Gastrocnemius medialis (tissue), 4 donors: ENCODE measurements at places on chromosomes 11 and 22. TPM values are rescaled to one million over a fixed set of nuclear protein-coding genes. Genes with fewer than 3 reads are reported as not detected.

GRCh38 chr11:63273685-63274084 lies 30.3 kb upstream of the SLC22A25 start:
- no peaks in the 10 kb centered on the region for H3K27me3 ChIP-seq
- DNase-seq: no peak

- H3K36me3 ChIP-seq: no peaks in the 10 kb centered on the region
- H3K27me3 ChIP-seq: no peaks in the 10 kb centered on the region
- H3K4me3 ChIP-seq: no peak overlapping the region
- H3K4me1 ChIP-seq: no peaks in the 10 kb centered on the region
- no peak for DNase-seq
- no peak overlapping the region for H3K27ac ChIP-seq
Measured at GRCh38 chr11:28447226-28447625, 339.0 kb downstream of the METTL15 start.

- peaks cover 84% of the 10 kb centered on the region for H3K4me1 ChIP-seq
- H3K4me3 ChIP-seq: no peak overlapping the region
- peak overlapping the region; percentile 93 for H3K27ac ChIP-seq
- DNase-seq: peak; percentile 65
- H3K27me3 ChIP-seq: no peaks in the 10 kb centered on the region
- no peaks in the 10 kb centered on the region for H3K36me3 ChIP-seq
Measured at GRCh38 chr22:17912945-17913721, 111.2 kb downstream of the MICAL3 start.

- H3K4me3 ChIP-seq: no peak overlapping the region
- no peaks in the 10 kb centered on the region for H3K4me1 ChIP-seq
- H3K27ac ChIP-seq: peak overlapping the region; percentile 14
- DNase-seq: no peak
- no peaks in the 10 kb centered on the region for H3K36me3 ChIP-seq
Measured at GRCh38 chr11:67032830-67033551, 10.1 kb downstream of the SYT12 start.

GRCh38 chr22:46661221-46661851 lies 41.1 kb downstream of the GRAMD4 start:
- peaks cover 23% of the 10 kb centered on the region for H3K36me3 ChIP-seq
- DNase-seq: no peak
- H3K27ac ChIP-seq: peak overlapping the region; percentile 64
- H3K27me3 ChIP-seq: no peaks in the 10 kb centered on the region

DNA sequence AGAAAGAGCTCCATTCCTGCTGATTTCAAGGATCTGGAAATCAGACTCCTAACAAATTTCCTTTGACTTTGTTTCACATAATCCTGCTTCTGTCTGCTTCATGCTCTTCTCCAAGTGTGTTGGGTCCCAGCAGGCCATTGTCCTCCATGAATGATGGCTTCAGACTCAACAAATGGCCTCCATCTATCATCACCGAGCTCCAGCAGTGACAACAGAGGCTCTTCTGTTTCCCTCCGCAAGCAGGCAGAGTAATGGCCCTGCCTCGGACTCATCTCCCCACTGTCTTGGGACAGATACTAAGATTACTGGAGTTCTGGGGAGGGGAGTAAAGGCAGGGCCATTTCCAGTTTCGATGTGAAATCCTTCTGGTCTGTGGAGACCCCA lies 127.3 kb downstream of the TENM4 start:
- H3K36me3 ChIP-seq: no peaks in the 10 kb centered on the region
- H3K27ac ChIP-seq: no peak overlapping the region
- H3K27me3 ChIP-seq: no peaks in the 10 kb centered on the region
- H3K4me3 ChIP-seq: no peak overlapping the region
- DNase-seq: no peak
- H3K4me1 ChIP-seq: no peaks in the 10 kb centered on the region

- H3K4me3 ChIP-seq: no peak within 1 kb of the TSS
- no peak within 1 kb of the TSS for H3K27ac ChIP-seq
- no peaks in the 10 kb centered on the region for H3K36me3 ChIP-seq
- H3K4me1 ChIP-seq: no peaks in the 10 kb centered on the region
Measured at GRCh38 chr11:18455686-18456372, at the start of gene LDHAL6A. Gene LDHAL6A (plus strand): TSS chr11:18455856. CDS start chr11:18456681, 825 bp downstream.

- DNase-seq: no peak
- no peaks in the 10 kb centered on the region for H3K36me3 ChIP-seq
- H3K4me3 ChIP-seq: no peak overlapping the region
- no peaks in the 10 kb centered on the region for H3K27me3 ChIP-seq
Measured at GRCh38 chr11:133269267-133269666, 263.0 kb downstream of the OPCML start.

- H3K27ac ChIP-seq: no peak overlapping the region
- no peak overlapping the region for H3K4me3 ChIP-seq
- H3K27me3 ChIP-seq: no peaks in the 10 kb centered on the region
Measured at GRCh38 chr11:76781046-76781801, 1.9 kb upstream of the TSKU start.

GRCh38 chr22:49691256-49691655 lies 136.4 kb downstream of the BRD1 start:
- no peak for DNase-seq
- no peaks in the 10 kb centered on the region for H3K36me3 ChIP-seq
- H3K4me1 ChIP-seq: no peaks in the 10 kb centered on the region
- H3K27ac ChIP-seq: no peak overlapping the region
- peaks cover 3% of the 10 kb centered on the region for H3K27me3 ChIP-seq

DNA sequence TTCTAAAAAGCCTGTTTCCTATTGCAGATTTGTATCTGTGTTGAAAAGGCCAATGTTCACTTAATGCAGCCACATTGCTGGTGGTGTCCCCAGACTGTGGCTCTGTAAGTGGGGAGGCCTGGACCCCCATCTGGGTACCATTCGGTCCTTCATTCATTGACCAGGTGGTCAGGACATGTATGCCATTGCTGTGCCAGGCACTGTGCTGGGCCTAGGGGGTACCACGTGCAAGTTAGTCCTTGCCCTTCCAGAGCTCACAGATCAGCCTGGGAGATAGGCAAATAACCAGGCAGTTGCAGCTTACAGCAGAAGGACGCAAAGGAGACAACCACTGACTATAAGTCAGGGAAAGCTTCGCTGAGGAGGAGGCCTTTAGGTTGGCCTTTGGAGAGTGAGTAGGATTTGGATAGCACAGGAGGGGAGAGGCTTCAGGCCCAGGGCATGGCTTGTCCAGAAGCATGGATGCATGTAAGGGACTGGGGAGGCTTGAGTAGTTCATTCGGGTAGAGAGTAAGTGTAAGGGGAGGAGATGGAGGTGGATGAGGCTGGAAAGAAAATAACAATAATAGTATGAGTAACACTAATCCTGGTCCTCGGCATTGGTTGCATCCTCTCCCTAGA lies 5.0 kb downstream of the PRDM11 start:
- H3K27ac ChIP-seq: no peak overlapping the region
- H3K4me1 ChIP-seq: peaks cover 17% of the 10 kb centered on the region

DNA sequence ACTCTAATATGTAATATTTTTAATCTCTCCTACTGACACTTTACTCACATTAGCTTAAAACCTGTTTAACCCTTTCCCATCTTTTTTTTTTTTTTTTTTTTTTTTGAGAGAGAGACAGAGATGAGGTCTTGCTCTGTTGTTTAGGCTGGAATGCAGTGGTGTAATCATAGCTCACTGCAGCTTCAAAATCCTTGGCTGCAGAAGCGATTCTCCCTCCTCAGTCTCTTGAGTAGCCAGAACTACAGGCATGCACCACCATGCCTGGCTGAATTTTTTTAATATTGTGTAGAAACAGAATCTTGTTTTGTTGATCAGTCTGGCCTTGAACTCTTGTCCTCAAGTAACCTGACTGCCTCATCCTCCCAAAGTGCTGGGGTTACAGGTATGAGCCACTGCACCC lies 37.3 kb downstream of the PAMR1 start:
- DNase-seq: no peak
- H3K36me3 ChIP-seq: no peaks in the 10 kb centered on the region
- H3K4me1 ChIP-seq: no peaks in the 10 kb centered on the region
- H3K4me3 ChIP-seq: no peak overlapping the region
- no peak overlapping the region for H3K27ac ChIP-seq
- H3K27me3 ChIP-seq: no peaks in the 10 kb centered on the region

DNA sequence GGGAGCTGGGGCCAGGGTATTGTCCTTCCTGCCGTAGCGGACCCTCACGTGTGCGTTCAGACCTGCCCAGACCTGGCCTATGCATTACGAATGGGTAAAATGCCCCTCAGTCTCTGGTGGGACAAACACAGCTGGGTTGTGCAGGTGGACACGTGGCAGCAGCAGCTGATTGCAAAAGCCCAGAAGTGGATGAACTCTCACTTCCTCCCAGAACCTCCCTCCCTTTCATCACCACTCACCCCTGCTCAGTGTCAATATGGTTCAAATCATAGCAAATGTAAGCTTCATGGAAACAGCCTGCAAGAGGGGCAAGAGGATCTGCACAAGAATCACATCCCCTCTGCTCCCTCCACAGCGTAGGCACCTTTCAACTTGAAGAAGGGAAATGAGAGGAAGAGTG lies 352.1 kb downstream of the OPCML start:
- no peaks in the 10 kb centered on the region for H3K27me3 ChIP-seq
- no peak overlapping the region for H3K27ac ChIP-seq
- peaks cover 8% of the 10 kb centered on the region for H3K4me1 ChIP-seq
- no peaks in the 10 kb centered on the region for H3K36me3 ChIP-seq
- H3K4me3 ChIP-seq: no peak overlapping the region

GRCh38 chr11:70779433-70780245 lies 381.3 kb downstream of the CTTN start:
- DNase-seq: no peak
- no peak overlapping the region for H3K4me3 ChIP-seq
- H3K27ac ChIP-seq: no peak overlapping the region
- H3K4me1 ChIP-seq: no peaks in the 10 kb centered on the region

GRCh38 chr11:134988495-134988894 lies 576.5 kb upstream of the B3GAT1 start:
- no peaks in the 10 kb centered on the region for H3K27me3 ChIP-seq
- H3K36me3 ChIP-seq: no peaks in the 10 kb centered on the region
- H3K27ac ChIP-seq: no peak overlapping the region
- no peaks in the 10 kb centered on the region for H3K4me1 ChIP-seq

DNA sequence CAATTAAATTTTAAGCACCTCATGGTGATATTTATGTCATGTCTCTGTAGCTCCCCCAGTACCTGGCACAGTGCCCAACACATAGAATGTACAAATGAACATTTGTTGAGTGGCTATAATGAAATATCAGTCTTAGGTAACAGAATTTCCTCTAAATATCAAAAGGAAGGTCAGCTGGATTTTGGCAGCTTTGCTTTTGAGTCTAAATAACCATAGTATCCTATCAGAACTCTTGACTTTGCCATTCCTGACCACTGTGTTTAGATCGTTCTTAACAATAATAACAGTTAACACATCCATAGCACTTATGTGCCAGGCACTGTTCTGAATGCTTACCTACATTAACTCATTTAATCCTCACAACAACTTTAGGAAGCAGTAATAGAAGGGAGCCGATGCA lies 26.6 kb downstream of the TMEM123 start:
- H3K4me3 ChIP-seq: no peak overlapping the region
- no peak for DNase-seq
- no peaks in the 10 kb centered on the region for H3K27me3 ChIP-seq

DNA sequence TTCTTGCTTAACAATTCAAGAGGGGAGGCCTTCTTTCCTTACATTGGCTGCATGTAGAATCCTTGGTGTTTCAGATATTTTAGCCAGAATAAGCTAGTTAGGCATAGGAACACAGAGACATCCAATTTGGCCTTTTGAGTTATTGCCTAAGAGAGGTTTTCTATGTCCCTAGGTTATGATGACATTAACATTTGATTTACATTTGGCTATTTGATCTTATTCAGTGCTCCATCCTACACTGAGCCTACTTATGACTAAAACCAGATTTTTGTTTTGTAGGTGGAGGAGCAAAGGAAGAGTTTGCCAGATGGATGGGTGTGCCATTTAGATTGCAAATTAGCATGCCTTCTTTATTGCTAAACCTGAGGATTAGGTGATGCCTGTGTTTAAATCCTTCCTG lies 11.1 kb upstream of the SLC37A2 start:
- H3K27ac ChIP-seq: no peak overlapping the region
- H3K36me3 ChIP-seq: no peaks in the 10 kb centered on the region
- DNase-seq: no peak

DNA sequence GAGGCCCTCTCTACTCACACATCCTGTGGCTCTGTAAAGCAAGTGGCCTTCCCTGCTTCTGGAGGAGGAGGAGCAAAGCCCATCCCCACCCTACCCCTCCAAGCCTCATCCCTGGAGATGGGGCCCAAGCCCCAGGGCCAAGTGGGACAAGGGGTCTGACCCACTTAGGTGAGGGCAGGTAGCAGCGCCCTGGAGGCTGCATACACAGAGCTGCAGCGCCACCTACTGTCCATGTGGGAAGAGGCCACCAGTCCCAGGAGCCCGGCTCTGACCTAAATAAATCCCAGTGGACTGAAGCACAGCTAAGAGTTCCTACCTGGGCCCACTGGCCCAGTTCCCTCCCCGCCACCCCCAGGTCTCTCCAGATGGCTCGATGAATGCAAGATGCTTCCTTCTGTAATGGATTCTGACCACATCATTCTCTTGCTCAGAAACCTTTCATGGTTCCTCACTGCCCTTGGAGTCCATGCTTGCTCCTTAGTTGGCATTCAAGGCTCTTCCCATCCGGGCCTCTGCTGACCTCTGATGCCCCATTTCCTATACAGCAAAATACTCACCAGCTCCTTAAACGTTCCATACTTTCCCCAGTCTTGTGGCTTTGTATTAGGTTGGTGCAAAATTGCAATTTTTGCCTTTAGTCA lies 62.1 kb downstream of the THAP12 start:
- H3K4me1 ChIP-seq: no peaks in the 10 kb centered on the region
- H3K27ac ChIP-seq: no peak overlapping the region
- no peak overlapping the region for H3K4me3 ChIP-seq
- no peaks in the 10 kb centered on the region for H3K36me3 ChIP-seq
- peak; percentile 63 for DNase-seq

DNA sequence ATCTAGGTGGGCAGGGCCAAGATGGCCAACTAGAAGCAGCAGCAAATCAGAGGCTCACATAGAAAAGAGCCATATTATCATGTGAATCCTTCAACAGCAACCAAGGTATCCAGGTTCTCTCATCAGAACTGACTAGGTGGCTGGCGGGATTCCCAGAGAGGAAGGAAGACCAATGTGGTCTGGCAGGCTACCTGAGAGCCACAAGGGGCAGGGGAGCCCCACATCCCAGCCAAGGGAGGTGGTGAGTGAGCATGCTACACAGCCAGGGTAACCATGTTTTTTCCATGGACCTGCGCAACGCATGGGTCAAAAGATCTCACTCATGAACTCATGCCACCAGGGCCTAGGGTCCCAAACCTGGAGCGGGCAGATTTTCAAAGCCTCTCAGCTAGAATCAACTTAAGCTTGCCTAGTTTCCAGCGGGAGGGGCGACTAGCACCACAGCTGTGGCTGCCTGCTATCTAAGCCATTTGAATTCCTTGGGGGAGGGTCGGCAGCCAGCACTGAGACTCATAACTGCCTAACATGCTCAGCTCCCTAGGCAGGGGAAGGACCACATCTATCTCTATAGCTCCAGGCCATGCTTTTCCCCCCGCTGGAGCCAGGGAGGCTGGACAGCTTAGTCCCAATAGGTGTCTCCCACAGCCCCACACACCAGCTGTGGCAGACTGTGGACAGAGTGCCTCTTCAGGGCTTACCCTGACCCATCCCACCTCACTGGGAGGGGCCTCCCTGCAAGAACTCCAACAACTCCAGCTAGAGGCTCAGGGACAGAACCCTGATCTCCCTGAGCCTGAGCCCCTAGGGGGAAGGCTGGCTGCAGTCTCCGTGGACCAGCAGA lies 28.7 kb upstream of the CASP12 start:
- no peak overlapping the region for H3K4me3 ChIP-seq
- no peak overlapping the region for H3K27ac ChIP-seq
- DNase-seq: no peak
- H3K36me3 ChIP-seq: no peaks in the 10 kb centered on the region
- H3K27me3 ChIP-seq: no peaks in the 10 kb centered on the region

The PRRG4 gene
- 0.53 TPM for total RNA-seq

The LMNTD2 gene
- 1.5 TPM for total RNA-seq

The ADM gene
- total RNA-seq: 194 TPM

The TRIM49 gene
- total RNA-seq: not detected

The MAPK8IP2 gene
- total RNA-seq: 0.85 TPM

The SLC22A8 gene
- not detected for total RNA-seq
